ENCODE measurements at places on chromosomes 6 and 20. TPM values are rescaled to one million over a fixed set of nuclear protein-coding genes. Genes with fewer than 3 reads are reported as not detected.

MATN4 gene
- 3.5 TPM for total RNA-seq

PBOV1 gene
- total RNA-seq, result not detected

HACE1 gene
- 22.5 TPM for total RNA-seq

ACTL10 gene
- 1.4 TPM for total RNA-seq

FITM2 gene
- total RNA-seq, result 3.1 TPM

GCNT2 gene
- total RNA-seq, result 3.1 TPM

SLC22A2 gene
- not detected for total RNA-seq

RBM24 gene
- total RNA-seq, result not detected

KCNK15 gene
- total RNA-seq, result 0.48 TPM

PRR18 gene
- 0.07 TPM for total RNA-seq

LY6G5C gene
- total RNA-seq, result 6.9 TPM

RSPO4 gene
- total RNA-seq, result not detected

IMPG1 gene
- not detected for total RNA-seq

ATAT1 gene
- 8.3 TPM for total RNA-seq

AVP gene
- not detected for total RNA-seq

TP53TG5 gene
- 0.67 TPM for total RNA-seq

RIPPLY2 gene
- total RNA-seq, result not detected

CENPB gene
- total RNA-seq, result 31.5 TPM

FRS3 gene
- total RNA-seq, result 11.4 TPM

NXT1 gene
- total RNA-seq, result 39.6 TPM

KIF13A gene
- 0.46 TPM for total RNA-seq

PGBD1 gene
- 5.9 TPM for total RNA-seq

FAM217A gene
- not detected for total RNA-seq

TTK gene
- total RNA-seq, result 34.8 TPM

TULP1 gene
- not detected for total RNA-seq

OPN5 gene
- not detected for total RNA-seq

POU5F1 gene
- not detected for total RNA-seq

PKIB gene
- total RNA-seq, result 0.79 TPM

Measured in activated T-cell treated with anti-CD3 and anti-CD28 coated beads, Interleukin-2, amount 50 U/mL, for 72 hours (primary cell).